Non-pigmented ciliary epithelial cell (primary cell): ENCODE measurements at places on chromosomes 16 and 17.

- DNase-seq = peak; percentile 75
These were observed 176.8 kb upstream of the ASIC2 start for GRCh38 chr17:33469911-33470310.

DNA sequence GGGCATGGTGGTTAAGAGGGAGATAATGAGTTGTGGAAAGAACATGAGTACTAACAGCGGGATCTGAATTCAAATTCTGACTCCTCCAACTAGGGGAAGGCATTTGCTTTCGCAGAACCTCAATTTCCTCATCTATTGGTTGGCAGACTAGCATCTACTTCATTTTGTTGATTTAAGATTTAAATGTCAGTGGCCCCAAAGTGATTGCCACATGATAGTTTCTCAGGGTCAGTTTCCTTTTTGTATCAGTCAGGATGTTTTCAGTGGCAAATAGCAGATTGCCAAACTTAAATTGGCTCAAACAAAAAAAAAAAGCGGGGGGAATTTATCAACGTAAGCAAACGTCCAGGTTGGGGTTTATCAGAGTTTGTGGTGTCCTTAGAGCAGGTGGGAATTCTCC, 25.1 kb upstream of the NOS2 start:
- no peak for DNase-seq

- no peak for DNase-seq
These were observed 226.1 kb upstream of the TOX3 start for GRCh38 chr16:52773026-52773425.

DNA sequence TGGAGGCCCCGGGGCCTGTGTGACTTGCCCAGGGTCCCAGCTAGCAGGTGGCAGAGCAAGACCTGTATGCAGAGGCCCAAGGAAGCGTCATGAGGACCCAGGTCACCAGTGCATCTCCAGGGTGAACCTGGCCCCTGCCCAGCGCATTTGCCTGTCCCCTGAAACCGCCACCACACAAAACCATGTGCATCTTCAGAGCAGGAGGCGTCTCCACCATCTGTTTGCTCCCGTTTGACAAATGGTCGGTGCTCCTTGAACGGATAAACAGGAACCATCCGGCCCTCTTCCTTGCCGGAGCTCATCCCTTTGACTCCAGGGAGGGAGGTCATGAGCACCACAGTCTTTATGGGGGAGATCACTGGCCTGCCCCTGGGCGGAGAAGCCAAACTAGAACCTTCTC, 62.5 kb downstream of the JPH3 start:
- DNase-seq = no peak

DNA sequence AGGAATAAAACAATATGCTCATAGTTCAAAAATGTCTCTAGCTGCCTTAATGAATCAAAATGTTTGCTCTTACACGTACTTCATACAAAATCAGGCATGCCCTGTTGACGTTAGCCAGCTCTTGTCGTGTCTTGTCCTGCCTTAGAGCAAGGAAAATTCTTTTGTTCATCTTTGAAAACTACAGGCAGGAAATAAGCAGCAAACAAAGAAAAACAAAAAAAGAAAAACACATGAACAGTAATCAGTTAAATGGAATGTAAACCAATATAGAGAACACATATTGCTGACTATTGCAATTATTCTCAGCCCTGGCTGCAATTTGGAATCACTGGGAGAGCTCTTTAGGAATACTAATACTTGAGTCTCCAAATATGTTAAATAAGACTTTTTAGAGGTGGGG, 1.7 kb downstream of the CAPNS2 start:
- DNase-seq = no peak

GRCh38 chr17:49555495-49556222, 20.0 kb upstream of the NXPH3 start:
- no peak for DNase-seq

DNA sequence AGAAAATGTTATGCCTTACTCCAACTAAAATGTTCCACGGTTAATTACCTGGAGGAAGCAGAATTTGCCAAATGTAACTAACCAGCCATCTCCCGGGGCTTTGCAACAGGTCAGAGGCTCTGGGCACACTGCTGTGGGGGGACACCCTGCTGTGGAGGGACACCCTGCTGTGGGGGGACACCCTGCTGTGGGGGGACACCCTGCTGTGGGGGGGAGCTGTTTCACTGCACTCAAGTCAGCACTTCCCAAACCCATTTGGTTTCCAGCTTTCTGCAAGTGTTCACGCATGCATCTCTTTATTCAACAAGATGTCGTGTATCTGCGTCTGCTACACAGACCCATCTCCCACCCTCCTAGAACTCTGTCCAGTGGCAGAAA, 239.5 kb downstream of the C16orf95 start:
- no peak for DNase-seq

- DNase-seq = no peak
These were observed 14.0 kb upstream of the CCL2 start for GRCh38 chr17:34241062-34241461.

- DNase-seq = no peak
These were observed 4.8 kb upstream of the GOSR1 start for GRCh38 chr17:30472238-30472890.

- no peak for DNase-seq
These were observed 119.5 kb downstream of the C16orf78 start for GRCh38 chr16:49492896-49493626.

DNA sequence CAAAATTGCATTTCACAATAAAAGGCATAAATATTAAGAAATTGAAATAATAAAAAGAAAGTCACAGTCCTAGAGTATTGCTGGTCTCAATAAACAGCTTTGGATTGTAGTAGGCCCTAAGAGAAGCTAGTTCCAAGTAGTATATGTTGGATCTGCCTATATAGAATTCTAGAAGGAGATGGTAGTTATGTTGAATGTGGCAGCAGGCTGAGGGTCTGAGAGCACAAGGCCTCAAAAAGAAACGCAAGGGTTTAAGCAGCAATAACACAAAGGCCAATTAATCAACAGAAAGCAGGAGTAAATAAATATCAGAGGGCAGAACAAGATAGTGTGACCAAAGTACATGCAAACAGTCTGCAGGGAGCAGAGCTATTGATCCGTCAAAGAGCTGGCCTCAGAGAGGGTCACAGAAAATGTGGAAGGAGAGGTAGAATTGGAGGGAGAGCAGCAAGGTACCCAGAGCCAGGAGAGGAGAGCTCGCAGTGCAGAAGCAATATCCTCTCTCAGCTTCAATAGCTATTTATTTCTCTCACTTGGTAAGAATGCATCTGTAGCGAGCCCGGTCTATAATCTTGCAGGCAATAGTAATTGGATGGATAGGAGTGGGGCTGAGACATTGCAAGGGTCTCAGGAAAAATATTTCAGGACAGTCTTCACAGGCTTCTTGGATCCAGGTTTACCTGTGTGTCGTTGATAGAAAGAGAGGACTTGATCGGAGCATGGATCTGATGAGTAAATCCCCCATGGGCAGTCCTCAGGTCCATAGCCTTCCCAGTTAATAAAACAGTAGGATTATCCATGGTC, 25.1 kb upstream of the MED13 start:
- DNase-seq = no peak

DNA sequence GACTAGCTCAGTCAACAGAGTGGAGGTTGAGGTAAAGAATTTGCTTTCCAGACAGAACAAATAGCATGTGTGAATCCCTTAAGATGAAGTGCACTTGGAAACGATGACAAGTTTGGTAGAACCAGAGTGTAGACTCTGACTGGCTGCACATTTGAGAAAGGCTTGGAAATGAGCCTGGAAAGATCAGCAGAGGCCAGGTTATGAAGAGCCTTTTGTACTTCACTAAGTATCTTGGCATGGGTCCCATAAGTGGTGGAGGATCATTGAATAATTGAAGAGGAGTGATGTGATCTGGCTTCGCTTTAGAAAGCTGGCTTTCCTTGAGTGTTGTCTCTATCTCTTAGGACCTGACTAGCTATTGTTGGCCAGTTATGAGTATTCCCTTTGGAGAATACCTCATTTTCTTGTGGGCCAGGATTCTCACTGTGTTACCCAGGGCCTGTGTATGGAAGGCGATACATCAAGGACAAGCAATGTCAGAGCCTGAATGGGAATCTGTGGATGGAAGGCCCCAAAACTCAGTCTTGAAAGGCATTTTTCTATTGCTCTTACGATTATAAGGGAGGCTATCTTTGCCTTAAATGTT, 329.8 kb downstream of the UTP18 start:
- DNase-seq = no peak

- DNase-seq = no peak
These were observed 14.0 kb upstream of the FAM83G start for GRCh38 chr17:19018600-19018950.

DNA sequence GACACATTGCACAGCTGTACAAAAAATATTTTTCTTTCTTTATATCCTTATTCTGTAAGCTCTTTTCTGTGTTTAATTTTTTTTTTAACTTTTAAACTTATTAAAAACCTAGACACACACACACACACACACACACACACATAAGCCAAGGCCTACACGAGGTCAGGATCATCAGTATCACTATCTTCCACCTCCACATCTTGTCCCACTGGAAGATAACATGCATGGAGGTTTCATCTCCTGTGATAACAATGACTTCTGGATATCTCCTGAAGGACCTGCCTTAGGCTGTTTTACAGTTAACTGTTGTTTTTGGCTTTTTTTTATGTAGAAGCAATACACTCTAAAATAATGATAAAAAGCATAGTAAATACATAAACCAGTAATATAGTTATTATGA, 71.2 kb downstream of the TNRC6C start:
- DNase-seq = no peak

DNA sequence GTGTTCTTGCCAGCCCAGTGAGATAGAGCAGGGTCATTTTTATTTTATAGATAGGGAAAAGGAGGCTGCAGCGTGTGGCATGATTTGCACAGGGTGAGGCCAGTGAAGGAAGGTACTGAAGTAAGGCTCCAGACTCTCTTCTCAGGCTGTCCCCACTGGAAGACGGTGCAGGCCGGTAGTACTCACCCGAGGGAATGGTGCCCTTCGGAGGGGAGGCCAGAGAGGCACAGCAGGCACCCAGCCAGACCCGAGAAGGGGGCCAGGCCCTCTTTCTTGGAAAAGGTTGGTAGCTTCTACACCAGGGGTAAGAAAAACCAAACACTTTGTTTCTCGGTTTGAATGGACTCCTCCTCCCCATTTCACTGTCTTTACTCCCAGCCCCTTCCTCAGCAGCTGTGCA, 288 bp downstream of the ANKRD40CL start:
- DNase-seq = no peak

- no peak for DNase-seq
These were observed 963 bp downstream of the ALG1 start for GRCh38 chr16:5072334-5073278.

DNA sequence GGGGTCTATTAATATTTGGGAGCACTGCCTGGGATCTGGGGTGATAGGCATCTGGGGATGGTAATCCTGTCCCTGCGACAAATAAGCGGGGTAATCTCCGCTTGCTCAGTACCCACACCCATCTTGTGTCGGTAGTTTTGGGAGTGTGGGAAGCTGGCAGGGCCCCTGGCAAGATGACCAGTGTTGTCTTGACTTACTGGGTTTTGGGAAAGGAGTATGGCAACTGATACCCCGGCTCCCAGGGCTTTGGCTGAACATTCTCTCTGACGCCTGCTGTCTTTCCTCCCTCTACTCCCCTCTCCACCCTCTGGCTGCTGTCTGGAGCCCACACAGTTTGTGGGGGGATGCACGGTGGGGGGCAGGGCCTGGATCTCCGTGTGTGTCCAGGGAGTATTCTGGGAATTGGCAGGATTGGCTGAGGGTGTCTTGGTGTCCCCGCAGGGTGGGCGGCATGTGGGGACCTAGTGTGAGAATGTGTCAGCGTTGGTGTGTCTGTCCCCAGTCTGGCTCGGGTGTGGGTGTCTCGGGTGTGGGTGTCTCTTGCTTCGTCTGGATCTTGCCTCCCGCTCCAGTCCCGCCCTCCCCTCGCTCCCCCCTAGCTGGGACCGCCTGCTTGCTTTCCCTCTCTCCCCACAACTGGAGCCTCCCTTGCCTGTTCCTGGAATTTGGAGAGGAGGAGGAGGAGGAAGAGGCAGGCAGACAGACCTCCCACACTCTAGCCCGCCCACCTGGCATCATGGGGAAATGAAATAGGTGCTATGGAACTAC, 12.0 kb downstream of the RARA start:
- no peak for DNase-seq

DNA sequence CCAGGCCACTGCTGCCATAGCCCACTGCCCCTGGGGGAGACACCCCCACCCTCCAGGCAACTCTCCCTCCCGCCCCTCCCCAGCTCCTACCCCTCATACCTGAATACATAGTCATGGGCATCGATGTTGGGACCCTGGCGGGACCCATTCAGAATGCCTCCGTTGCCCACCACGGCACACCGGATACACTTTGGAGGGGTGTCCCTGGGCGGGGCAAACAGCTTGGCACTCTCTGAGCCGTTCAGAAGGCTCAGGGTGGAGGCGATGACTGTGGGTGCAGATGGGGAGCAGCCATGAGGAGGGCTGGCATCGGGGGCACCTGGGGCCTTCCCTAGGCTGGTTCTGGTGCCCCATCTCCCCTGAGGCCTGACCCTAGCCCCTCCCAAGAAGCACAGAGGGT, 12.6 kb downstream of the ST6GALNAC2 start:
- no peak for DNase-seq

DNA sequence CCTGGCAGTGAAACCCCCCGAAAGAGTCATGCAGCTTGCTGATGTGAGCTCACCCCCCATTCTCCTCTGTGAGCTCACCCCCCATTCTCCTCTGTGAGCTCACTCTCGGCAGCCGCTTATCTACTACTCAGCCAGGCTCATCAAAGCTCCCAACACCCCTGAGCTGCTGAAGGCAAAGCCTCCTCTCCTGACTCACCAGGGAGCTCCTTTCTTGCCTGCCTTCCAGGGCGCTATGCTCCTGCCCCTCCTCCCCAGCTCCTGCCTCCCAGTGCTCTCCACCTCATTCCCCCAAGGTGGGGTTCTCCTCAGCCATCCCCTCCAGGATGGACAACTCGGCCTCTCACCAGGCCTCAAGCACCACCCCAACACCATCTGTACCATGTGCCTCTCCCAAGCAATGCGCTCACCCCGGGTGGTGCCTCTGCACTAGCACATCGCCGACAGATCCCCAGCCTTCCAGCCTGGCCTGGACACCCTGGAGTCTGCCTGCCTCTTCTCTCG, 27.7 kb upstream of the FAAP100 start:
- peak; percentile 74 for DNase-seq

DNA sequence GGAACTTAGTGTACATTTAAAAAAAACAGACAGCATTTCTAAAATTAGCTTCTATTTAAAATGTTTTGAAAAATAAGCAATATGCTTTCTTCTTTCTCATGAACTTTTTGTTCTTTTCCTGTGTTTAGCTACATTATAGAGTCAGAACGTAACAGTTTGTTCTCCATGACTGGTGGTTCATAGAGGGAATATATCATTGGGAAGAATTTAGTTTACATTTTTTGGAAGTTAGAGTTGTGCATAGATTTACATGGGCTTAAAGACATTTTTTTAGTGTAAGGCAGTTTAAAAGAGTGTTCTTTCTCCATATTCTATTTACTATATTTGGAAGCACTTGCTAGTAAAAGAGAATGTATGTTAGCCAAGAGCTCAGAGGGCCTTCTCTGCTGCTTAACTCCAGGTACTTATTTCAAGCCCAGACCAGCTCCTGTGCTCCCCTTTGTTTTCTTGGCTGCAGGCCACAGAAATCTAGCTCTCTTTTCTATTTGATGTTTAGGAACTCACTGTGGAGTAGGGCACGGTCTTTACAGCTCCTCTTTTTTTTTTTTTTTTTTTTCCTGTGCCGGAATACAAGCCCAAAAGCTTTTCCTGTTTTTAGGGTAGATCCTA, 20.2 kb downstream of the AP2B1 start:
- no peak for DNase-seq

GRCh38 chr16:988471-989353, 7.1 kb downstream of the SOX8 start:
- no peak for DNase-seq
